Lower leg skin (tissue), 4 donors: ENCODE measurements at places on chromosomes 5 and 9. TPM values are rescaled to one million over a fixed set of nuclear protein-coding genes. Genes with fewer than 3 reads are reported as not detected.

Gene SLC1A1
- total RNA-seq: 2.2 TPM

Gene SV2C
- 0.63 TPM for total RNA-seq

Gene KLF9
- total RNA-seq: 126 TPM

DNA sequence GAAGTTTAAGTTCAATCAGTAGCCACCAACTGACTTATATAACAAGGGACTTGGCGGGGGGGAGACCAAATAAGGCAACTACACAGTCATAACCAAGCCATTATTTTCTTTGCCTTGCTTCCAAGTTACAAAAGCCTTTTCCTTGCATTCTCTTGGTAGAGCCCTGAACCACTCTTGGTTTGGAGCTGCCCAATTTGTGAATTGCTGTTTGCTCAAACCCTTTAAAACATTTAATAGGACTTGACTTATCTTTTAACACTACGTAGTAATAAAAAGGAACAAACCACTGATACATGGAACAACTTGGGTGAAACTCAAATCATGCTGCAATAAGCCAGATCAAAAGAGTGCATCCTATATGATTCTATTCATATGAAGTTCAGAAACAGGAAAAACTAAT, 31.7 kb upstream of the MSH3 start:
- DNase-seq: no peak

DNA sequence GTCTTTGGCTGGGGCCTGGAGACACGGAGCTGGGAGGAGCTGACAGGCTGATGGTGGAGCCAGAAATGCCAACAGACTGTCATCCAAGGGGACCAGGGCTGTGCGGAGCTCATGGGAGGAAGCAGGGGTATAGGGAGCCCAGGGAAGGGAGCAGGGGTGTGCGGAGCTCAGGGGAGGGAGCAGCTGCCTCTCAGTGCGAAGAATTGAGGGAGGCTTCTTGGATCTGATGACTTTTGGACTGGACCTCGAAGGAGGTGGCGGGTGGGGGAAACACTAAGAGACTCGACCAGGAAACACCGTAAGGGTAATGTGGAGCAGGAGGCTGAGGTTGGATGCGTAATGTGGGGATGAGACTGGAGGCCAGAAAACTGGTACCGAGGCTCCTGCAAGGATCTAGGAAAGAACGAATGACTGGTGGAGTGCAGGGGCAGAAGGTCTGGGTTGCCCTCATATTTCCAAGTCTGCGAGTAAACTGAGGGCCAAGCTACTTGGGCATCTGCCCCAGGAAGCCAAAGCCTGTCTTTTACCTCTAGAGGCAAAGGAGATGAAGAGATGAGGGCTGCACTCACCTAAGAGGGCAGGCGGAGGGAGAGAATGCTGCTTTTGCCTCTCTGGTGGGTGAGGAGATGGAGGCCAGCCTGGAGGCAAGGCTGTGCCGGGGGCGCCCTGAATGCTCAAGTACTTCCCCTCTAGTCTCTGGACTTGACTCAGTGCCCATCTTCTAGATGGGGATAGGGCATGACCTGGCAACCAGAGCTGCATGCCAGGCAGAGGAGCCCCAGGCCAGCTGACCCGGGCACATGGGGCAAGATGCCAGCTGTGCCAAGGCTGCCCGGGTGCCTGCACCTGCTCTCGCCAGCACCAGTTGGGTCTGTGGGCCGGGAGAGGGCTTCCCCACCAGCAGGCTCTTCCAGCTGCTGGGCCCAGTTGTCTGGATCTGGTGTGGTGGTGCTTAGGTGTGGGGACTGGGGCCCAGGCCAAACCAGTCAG, 2.3 kb downstream of the PTGS1 start:
- no peak for DNase-seq

- DNase-seq: peak; percentile 63
These were observed 32.3 kb upstream of the CSF1R start for GRCh38 chr5:150118561-150119229.

- DNase-seq: no peak
These were observed 514 bp downstream of the STOML2 start for GRCh38 chr9:35102465-35102768.

GRCh38 chr5:35651002-35651756, 33.5 kb downstream of the SPEF2 start:
- DNase-seq: no peak

DNA sequence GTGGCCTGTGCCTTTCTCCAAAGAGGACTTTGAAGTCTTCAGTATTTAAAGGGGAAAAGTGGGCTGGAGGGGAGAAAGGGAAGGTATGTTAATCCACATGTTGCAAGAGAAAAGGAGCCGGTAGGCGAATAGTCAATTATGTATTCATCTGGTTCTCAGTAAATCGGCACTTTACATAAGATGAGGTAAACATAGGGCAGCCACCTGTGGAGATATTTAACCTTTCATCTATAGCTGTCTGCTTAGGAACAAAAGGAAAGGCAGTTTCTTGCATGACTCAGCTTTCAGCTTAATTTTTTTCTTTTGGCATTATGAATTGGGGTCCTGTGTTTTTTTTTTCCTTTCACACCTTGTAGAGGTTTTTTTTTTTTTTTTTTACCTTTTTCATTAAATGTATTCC, 42.2 kb downstream of the FGD3 start:
- DNase-seq: no peak

DNA sequence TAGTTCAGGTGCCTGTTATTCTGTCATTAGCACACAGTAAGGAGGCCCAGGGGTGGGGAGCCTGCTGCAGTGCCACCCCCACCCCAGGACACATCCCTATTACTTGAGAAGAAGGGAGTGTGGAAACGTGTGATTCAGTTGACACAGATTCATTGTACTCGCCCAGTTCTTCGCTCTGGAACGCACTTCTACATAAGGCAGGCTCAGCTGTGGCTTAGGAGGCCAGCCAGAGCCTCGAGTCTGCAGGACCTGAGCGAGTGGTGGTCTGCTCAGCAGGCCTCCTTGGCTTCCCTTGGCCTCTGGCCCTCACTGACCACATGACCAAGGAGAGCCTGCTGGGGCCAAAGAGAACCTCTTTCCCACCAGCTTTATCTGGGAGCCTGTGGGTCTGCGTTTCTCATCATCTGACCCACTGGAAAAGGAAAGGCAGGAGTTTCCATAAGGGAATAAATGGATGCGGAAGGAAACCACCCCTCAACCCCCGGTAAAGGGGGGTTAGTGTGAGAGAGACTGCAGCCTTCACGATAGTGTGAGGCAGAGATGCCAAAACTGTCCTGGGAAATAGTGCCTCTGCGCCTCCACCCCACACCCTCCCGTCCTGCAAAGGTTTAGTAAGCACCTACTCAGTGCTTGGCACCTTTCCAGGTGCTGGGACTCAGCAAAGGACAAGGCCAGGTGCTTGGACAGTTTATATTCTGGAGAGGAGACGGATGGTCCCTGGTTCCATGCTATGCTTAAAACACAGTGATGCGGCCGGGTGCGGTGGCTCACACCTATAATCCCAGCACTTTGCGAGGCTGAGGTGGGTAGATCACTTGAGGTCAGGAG, 73.7 kb downstream of the PPARGC1B start:
- no peak for DNase-seq

DNA sequence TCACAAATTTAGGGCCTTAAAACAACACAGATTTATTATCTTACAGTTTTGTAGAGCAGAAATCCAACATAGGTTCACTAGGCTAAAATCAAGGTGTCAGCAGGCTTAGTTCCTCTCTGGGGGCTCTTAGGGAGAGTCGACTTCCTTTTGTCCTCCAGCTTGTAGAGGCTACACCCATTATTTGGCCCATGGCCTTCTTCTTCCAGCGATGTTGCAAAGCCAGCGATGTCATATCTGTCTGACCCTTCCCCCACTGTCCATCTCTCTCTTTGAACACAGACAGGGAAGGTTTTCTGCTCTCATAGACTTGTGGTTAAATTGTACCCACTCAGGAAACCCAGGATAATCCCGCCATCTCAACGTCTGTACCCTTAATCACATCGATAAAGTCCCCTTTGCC, 60.3 kb upstream of the SHB start:
- DNase-seq: peak; percentile 32
